Gastroesophageal sphincter (tissue), 4 donors: ENCODE measurements at places on chromosomes 12 and 14. TPM values are rescaled to one million over a fixed set of nuclear protein-coding genes. Genes with fewer than 3 reads are reported as not detected.
A peak's percentile ranks its signal among the peaks of the same experiment; 100 is the strongest.

- no peak for ATAC-seq
Measured at GRCh38 chr14:97350415-97350814, 553.2 kb downstream of the VRK1 start.

GRCh38 chr14:97408503-97408902, 611.3 kb downstream of the VRK1 start:
- ATAC-seq: no peak

GRCh38 chr12:21989819-21990412, 48.7 kb upstream of the ABCC9 start:
- no peak for ATAC-seq

GRCh38 chr12:123043536-123044001, 63.1 kb downstream of the ARL6IP4 start:
- peak; percentile 91 for ATAC-seq

DNA sequence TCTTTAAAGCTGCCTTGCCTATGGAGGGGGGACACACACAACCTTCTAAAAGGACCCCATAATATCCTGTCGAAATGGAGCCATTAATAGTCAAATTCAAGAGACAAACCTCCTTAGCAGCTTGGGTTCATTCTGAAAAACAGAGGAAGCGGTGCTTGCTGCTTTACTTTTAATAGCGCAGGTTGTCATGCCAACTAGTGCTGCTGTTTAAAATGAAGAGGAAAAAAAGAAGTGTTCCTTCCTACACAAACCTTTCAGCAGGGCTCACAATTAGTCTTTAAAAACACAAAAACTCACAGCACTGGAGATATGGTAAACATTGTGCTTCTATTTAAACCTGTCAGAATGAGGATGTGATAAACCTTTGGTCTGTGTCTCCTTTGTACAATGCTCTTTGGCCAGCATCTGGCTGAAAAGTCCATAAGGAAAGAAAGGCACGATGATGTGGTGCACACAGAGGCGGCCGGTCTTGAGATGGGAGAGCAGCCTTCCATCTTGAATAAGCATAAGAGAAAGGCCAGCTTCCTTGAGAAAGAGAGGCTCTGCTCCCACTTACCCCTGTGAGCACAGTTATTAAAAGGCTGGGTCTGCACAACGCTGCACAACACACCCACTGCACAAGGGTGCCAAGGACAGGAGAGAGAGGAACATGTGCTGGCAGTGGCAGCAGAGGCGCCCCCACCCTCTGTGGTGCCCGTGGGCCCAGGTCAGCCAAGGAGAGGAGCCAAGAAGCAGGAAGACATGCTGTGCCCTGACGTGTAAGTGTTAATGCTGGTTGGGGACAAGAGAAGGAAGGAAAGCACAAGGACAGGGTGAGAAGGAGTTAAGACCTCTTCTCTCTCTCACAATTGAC, 144.6 kb downstream of the TTC7B start:
- no peak for ATAC-seq

DNA sequence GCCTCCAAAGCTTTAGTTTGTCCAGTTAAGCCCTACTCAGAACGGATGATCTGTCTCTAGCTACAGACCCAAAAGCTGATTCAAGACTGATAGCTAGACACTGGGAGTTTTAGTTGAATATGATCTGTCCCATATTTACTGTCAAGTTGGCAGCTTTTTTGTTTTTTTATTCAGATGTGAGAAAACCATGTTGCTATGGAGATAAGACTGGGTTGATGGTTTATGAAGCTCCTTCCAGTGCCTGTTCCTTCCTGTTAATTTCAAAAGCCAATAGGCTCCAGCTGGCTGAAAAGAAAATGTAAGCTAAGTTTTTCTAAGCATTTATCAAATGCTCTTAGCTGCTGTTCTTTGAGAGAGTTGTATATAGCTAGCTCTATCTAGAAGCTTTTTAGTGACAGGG, 4.7 kb downstream of the DYNLL1 start:
- no peak for ATAC-seq

DNA sequence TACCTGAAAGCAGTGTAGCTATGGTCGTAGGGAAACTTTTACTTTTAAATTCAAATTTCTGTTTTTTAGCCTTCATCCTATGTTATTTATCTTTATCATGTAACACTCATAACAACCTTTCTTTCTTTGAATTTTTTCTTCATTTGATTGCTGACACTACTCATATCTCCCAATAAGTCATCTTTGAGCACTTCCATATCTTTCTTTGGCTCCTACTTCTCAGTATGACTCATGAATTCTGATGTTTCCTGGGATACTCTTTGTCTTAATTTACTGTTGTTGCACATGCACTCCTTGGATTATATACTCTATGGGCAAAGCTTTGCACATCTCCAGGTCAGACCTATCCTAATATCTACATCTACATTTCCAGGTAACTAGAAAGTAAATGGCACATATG, 18.1 kb upstream of the IAPP start:
- ATAC-seq: no peak

DNA sequence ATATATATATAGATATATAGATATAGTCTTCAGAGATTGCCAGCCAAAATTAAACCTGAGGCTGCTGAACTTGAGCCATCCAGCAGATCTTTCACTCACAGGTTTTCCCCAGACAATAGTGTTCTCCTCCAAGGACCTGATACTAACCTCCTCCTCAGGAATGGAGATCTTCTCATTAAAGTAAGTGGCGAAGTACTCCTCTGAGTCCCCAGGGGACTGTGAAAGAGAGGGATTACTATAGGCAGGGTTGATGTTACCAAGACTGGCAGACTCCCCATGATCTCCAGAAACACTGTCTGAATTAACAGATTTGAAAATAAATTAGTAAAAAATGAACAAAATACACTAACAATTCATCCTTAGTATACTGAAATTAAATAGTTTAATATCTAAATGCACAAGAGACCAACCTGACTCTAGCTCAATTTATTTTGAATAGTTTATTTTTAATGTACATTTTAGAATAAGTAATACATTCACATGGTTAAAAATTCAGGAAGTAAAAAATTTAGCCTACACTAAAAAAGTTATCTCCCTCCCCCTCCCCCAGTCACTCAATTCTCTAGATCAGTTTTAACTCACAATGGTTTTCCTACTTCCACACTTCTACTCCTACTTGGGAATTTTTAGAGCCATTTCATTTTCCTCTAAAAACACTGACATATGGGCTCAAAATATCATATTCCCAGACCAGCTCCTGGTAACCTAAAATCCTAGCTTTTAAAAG, 17.7 kb downstream of the SLC11A2 start:
- ATAC-seq: no peak

DNA sequence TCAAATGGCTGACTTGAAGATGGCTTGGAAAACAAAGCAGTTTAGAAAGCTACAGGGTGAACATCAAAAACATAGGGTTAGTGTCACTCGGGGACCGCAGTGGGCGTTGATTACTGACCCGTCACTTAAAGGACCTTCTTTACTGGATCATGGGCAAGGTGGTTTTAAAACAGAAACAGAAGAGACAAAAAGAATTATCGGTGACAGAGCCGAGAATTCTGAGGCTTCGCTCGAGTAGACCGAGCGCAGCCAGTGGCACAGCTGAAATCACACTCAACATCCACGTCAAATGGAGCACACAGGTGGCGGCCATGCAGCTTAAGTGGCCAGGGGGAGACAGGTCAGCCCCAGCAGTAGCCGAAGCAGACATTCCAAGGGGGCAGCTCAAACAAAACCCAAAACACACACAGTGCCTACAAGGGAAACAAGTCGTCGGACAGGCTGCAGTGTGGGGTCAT, 17.3 kb downstream of the SNRNP35 start:
- ATAC-seq: no peak

- no peak for ATAC-seq
Measured at GRCh38 chr12:19515179-19515578, 75.9 kb downstream of the AEBP2 start.

DNA sequence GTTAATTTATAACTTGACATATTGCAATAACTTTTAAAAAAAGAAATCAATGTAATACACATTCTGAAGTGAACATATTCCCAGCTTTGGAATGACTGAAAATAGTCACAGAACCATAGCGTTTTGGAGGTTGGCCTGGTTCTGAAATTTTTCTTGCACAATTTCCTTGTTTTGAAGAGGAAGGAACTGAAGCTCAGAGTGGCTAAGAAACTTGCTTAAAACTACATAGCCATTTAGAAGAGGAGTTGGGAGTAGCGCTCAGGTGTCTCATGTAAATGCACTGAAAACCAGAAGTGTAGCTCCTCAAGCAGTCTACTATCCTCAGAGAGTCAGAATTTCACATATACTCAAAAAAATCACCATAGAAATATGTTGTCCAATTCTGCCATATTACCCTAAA, 41.2 kb downstream of the SLC38A1 start:
- no peak for ATAC-seq

GRCh38 chr12:64452559-64453329, 824 bp downstream of the TBK1 start:
- ATAC-seq: peak; percentile 45

DNA sequence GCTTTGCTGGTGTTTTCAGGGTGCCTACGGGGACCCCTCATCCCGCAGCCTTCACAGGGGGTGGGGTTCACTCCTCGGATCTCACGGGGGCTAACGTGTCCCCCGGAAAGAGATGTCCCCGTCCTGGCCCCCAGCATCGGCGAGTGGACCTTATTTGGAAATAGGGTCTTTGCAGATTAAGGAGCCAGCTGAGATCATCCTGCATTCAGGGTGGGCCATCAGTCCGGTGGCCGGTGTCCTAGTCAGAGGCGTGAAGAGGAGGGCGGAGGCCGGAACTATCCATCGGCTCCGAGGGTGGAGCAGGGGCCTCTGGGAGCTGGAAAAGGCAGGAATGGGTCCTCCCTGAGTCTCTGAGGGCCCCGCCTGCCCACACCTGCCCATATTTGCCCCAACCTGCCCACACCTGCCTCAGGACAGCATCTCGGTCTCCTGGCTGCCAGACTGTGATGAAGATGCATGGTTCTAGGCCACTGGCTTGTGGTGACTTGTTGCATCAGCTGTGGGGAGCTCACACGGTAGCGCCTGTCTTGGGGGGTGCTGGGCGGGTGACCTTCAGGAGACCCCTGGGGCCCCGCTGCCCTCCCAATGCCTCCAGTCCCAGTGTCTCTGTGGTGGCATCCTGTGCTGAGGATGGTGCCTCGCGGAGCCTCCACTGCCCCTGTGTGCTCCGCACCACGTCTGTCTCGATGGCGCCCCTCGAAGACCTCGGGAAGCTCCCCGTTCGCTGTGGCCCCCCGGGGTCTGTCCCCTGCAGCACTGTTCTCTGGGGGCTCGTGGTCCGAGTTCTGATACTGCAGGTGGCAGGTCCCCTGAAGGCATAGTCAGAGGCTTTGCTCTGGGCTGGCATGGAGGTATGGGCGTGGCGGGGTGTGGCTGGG, 14.7 kb downstream of the NOC4L start:
- ATAC-seq: no peak

- ATAC-seq: no peak
Measured at GRCh38 chr12:95959107-95959506, 16.0 kb downstream of the AMDHD1 start.

GRCh38 chr12:67562513-67563287, 85.8 kb upstream of the DYRK2 start:
- no peak for ATAC-seq

KCNK10 gene
- not detected for total RNA-seq

GLIPR1L1 gene
- not detected for total RNA-seq

EFS gene
- 22.6 TPM for total RNA-seq

LRTM2 gene
- not detected for total RNA-seq

CGRRF1 gene
- total RNA-seq: 12.3 TPM

BMP4 gene
- 11.3 TPM for total RNA-seq

SIX4 gene
- 1.6 TPM for total RNA-seq

ZDHHC22 gene
- total RNA-seq: 0.40 TPM

ACTR10 gene
- total RNA-seq: 149 TPM

CAPS2 gene
- 11.5 TPM for total RNA-seq

TRHDE gene
- 0.81 TPM for total RNA-seq

KRT73 gene
- total RNA-seq: not detected

TAS2R14 gene
- total RNA-seq: 2.1 TPM

HCAR3 gene
- not detected for total RNA-seq

NXPH4 gene
- total RNA-seq: 1.1 TPM

KRT8 gene
- total RNA-seq: 565 TPM

NKX2-1 gene
- total RNA-seq: not detected
